ENCODE measurements at places on chromosomes 13 and 19. TPM values are rescaled to one million over a fixed set of nuclear protein-coding genes. Genes with fewer than 3 reads are reported as not detected.
A peak's percentile ranks its signal among the peaks of the same experiment; 100 is the strongest.

GRCh38 chr13:80844164-80844563, 503.2 kb upstream of the SPRY2 start:
- H3K4me3 ChIP-seq = no peak overlapping the region
- DNase-seq = no peak
- no peaks in the 10 kb centered on the region for H3K27me3 ChIP-seq
- no peaks in the 10 kb centered on the region for H3K36me3 ChIP-seq
- no peaks in the 10 kb centered on the region for H3K4me1 ChIP-seq

GRCh38 chr13:100980171-100980570, 305.6 kb upstream of the TMTC4 start:
- no peaks in the 10 kb centered on the region for H3K4me1 ChIP-seq
- peaks cover 2% of the 10 kb centered on the region for H3K27me3 ChIP-seq
- no peak overlapping the region for H3K27ac ChIP-seq
- no peaks in the 10 kb centered on the region for H3K36me3 ChIP-seq

- no peaks in the 10 kb centered on the region for H3K4me1 ChIP-seq
- H3K27me3 ChIP-seq = peaks cover 6% of the 10 kb centered on the region
- no peaks in the 10 kb centered on the region for H3K36me3 ChIP-seq
- peak overlapping the region; percentile 51 for H3K4me3 ChIP-seq
These were observed 17.0 kb downstream of the KL start for GRCh38 chr13:33033051-33033812.

GRCh38 chr13:27644302-27644701, 22.6 kb downstream of the POLR1D start:
- no peaks in the 10 kb centered on the region for H3K27me3 ChIP-seq
- no peak overlapping the region for H3K4me3 ChIP-seq
- DNase-seq = no peak
- no peaks in the 10 kb centered on the region for H3K4me1 ChIP-seq
- H3K36me3 ChIP-seq = peaks cover 14% of the 10 kb centered on the region

DNA sequence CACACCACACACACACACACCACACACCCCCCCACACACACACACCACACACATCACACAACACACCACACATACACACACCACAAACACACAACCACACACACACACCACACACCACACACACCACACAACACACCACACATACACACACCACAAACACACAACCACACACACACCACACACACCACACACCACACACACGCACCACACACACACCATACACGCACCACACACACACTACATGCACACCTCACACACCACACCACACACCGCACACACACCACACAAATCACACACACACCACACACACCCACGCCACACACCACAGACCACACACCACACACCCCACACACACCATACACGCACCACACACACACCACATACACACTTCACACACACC, 83.5 kb downstream of the ZNF557 start:
- H3K4me3 ChIP-seq = no peak overlapping the region
- H3K36me3 ChIP-seq = no peaks in the 10 kb centered on the region
- H3K4me1 ChIP-seq = no peaks in the 10 kb centered on the region
- no peaks in the 10 kb centered on the region for H3K27me3 ChIP-seq

DNA sequence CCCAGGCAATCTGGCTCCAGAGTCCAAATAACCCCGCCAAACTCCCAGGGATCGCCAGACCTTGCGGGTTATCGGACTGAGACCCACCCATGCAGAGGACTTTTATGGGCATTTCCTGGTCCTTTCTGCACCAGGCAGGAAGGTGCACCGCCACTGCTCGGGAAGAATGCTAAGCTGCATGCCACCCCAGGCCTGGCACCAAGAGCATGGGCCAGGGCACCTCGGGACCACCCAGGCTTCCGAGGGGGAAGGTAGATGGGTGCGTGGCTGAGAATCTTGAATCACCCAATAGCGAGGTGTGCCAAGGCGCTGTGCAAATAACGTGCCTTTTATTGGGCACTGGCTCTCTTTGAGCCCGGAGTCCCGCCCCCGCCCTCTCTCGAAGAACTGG, 422 bp upstream of the ZNF575 start:
- H3K27ac ChIP-seq = peak overlapping the region; percentile 74
- H3K27me3 ChIP-seq = no peaks in the 10 kb centered on the region
- peaks cover 15% of the 10 kb centered on the region for H3K4me1 ChIP-seq

The CEACAM3 gene
- total RNA-seq = not detected

The LIG1 gene
- total RNA-seq = 68.2 TPM

DNA sequence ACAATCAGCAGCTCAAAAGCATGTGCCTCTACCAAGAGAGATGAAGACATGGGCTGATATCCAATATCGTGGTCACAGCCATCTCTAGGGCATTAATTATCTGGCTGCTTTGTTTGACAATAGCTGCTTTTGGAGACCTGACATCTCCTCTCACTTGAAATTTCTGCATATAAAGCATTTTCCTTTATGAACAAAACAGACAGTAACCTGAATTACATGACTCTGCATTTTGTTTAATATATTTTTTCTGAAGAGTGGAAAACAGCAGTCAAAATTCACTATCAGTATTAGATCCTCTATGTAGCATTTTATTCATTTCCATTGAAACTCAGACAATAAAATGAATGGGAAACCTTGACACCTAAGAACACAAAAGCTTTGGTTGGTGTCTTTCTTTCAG, 42.4 kb upstream of the ESD start:
- no peaks in the 10 kb centered on the region for H3K4me1 ChIP-seq
- no peak for DNase-seq
- no peak overlapping the region for H3K4me3 ChIP-seq
- peaks cover 9% of the 10 kb centered on the region for H3K27me3 ChIP-seq

The GADD45B gene
- 191 TPM for total RNA-seq

DNA sequence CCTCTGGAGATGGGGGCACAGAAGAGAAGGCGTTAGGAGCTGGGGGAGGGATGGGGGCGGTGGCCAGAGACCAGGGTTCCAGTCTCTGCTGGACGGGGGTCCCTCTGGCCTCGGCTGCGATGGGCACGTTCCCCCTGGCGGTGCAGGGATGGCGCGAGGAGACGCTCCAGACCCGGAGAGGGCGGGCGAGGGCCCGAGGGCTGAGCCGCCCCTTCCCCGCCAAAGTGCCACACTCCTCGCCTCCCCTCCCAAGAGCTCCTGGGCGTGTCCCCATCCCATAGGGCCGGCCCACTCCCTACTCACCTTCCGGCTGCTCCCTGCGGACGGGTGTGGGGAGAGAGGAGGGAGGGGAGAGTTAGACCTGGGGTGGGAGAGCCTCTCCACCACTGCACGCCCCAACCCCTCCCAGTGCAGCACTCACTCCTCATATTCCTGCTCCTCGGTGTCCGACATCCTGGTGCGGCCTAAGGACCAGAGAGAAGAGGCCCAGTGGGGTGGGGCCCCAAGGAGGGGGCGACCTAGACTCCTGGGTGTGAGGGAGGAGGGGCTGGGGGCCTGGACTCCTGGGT, 2.2 kb downstream of the TNNT1 start:
- no peak overlapping the region for H3K4me3 ChIP-seq
- no peak overlapping the region for H3K27ac ChIP-seq
- DNase-seq = no peak
- H3K27me3 ChIP-seq = peaks cover 10% of the 10 kb centered on the region

The AXL gene
- total RNA-seq = not detected

- DNase-seq = no peak
- H3K27me3 ChIP-seq = no peaks in the 10 kb centered on the region
- no peaks in the 10 kb centered on the region for H3K4me1 ChIP-seq
- H3K36me3 ChIP-seq = no peaks in the 10 kb centered on the region
- H3K4me3 ChIP-seq = no peak overlapping the region
These were observed 352.4 kb downstream of the SPRY2 start for GRCh38 chr13:79988573-79988972.

The VRK3 gene
- total RNA-seq = 99.4 TPM

- H3K4me3 ChIP-seq = no peak overlapping the region
- H3K4me1 ChIP-seq = no peaks in the 10 kb centered on the region
- H3K27me3 ChIP-seq = no peaks in the 10 kb centered on the region
- H3K36me3 ChIP-seq = no peaks in the 10 kb centered on the region
- DNase-seq = no peak
- H3K27ac ChIP-seq = no peak overlapping the region
These were observed 17.3 kb upstream of the CACNG8 start for GRCh38 chr19:53945441-53945840.

DNA sequence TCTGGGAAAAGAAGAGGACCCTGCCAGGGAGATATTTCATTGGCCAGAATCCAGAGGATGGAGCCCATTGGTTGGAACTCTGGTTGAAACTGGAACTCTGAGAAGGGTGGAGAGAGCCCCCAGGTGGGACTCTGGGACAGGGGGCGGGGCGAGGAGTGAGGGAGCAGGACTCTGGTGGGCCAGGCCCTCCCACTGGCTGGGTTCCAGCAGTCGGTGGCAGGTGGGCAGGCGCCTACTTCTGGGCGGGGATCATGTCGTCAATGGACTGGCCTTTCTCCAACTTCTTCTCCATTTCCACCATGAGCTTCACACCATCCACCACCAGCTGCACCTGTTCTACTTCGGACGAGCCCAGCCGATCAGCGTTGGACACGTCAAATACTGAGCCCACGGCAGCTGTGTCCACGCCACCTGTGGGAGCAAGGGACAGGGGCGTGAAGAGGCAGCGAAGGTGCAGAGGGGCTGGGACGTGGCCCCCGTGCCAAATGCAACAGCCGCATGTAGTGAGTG, 16.1 kb downstream of the CKM start:
- no peak overlapping the region for H3K4me3 ChIP-seq
- H3K4me1 ChIP-seq = no peaks in the 10 kb centered on the region
- no peaks in the 10 kb centered on the region for H3K27me3 ChIP-seq
- DNase-seq = no peak

The ZGLP1 gene
- 2.8 TPM for total RNA-seq

- H3K27me3 ChIP-seq = peaks cover 2% of the 10 kb centered on the region
- no peak for DNase-seq
- H3K27ac ChIP-seq = no peak overlapping the region
These were observed 7.6 kb downstream of the F7 start for GRCh38 chr13:113112893-113113845.

GRCh38 chr13:100526318-100527000, 62.1 kb downstream of the GGACT start:
- H3K27ac ChIP-seq = no peak overlapping the region
- DNase-seq = no peak
- H3K27me3 ChIP-seq = no peaks in the 10 kb centered on the region
- H3K4me1 ChIP-seq = peaks cover 4% of the 10 kb centered on the region
- H3K36me3 ChIP-seq = no peaks in the 10 kb centered on the region
